ENCODE measurements at places on chromosomes 4 and X.

GRCh38 chrX:100606753-100607152 is 22.0 kb downstream of the TNMD start:
- no peak for DNase-seq

DNA sequence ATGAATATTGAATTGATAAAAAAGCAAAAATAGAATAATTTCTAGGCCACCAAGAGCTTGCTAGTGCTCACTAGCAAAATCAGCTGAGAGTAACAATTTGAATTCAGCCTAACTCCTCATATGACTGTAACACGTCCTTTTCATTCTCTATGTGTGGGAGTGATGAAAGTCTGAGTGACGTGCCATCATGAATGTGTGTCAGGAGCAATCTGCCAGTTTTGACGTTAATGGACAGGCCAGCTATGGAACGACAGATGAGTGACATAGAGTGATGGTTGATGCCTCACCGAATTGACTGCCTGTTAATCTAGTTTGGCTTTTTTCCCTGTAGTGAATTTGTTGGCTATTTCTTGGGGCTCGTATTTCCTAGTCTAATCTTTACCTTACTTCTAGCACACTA is 200.7 kb downstream of the TLL1 start:
- DNase-seq: no peak

DNA sequence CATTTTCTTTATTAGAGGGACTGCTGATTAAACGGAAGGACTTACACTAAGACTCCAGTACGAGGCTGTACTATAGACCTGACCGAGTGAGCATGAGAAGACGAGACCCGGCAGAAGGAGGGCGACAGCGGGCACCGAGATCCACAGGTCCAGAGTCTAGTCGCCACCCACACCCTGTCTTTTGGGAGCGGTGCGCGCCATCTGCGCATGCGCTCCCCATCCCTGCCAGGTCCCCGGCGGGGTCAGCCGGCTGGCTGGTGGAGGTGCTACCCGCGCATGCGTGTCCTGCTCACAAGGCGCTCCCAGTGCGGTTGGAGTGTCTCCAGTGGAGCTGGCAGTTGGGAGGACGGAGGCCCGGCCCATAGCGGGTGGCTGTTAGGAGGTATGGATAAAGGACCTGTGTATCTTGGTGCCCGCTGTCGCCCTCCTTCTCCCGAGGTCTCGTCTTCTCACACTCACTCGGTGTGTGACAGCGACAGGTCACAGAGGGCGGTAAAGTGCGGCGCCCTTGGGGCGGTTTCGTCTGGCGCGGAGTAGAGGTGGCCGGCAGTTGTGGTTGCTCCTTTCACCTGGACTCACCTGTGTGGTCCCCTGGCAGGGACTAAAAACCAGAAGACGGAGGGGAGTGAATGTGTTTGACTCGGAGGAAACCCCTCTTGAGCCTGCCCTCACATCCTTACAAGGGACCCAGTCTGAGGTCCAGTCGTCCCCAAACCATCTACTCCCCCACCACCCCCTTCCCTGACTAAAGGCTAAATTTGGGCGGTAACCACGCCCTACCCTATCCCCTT is 7.6 kb upstream of the HSD17B10 start:
- DNase-seq: peak; percentile 48

DNA sequence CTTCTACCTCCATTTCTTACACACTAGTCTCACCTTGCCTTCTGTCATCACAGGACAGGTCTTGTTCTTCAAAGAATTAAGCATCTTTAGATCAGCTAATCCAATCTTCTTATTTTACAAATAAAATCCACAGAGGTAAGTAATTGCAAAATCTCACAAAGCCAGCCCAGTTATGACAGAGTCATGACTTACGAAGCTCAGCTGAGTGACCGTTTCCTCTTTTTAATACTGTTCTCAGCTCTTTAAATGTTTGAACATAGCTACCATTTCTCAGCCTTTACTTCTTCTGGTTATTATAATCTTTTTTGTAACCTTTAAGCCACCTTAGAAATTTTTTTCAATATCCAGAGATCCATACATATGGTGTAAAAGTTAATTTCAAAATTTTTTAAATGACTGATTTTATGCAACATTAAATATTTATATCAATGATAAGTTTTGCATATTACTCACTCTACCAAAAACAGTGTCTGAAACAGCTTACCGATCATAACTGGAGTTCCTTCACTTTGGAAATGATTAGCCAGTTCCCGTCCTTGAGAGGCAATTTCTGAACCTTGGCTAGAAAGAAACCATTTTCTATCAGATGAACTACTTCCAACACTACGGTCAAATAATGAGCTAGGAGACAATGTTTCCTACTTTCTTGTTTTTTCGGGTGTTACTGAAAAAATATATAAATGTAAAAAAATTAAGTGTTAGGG is 8.8 kb downstream of the ANKRD37 start:
- DNase-seq: no peak

DNA sequence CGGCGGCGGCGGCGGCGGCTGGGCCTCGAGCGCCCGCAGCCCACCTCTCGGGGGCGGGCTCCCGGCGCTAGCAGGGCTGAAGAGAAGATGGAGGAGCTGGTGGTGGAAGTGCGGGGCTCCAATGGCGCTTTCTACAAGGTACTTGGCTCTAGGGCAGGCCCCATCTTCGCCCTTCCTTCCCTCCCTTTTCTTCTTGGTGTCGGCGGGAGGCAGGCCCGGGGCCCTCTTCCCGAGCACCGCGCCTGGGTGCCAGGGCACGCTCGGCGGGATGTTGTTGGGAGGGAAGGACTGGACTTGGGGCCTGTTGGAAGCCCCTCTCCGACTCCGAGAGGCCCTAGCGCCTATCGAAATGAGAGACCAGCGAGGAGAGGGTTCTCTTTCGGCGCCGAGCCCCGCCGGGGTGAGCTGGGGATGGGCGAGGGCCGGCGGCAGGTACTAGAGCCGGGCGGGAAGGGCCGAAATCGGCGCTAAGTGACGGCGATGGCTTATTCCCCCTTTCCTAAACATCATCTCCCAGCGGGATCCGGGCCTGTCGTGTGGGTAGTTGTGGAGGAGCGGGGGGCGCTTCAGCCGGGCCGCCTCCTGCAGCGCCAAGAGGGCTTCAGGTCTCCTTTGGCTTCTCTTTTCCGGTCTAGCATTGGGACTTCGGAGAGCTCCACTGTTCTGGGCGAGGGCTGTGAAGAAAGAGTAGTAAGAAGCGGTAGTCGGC is 528 bp downstream of the FMR1 start:
- peak; percentile 18 for DNase-seq

GRCh38 chr4:113555868-113556267 is 205.7 kb downstream of the CAMK2D start:
- no peak for DNase-seq

- no peak for DNase-seq
Measured at GRCh38 chr4:152188801-152189200, 347.1 kb downstream of the FBXW7 start.

- no peak for DNase-seq
Measured at GRCh38 chrX:23662853-23663252, 4.4 kb upstream of the PRDX4 start.

- no peak for DNase-seq
Measured at GRCh38 chr4:30763321-30763727, 43.2 kb downstream of the PCDH7 start.

DNA sequence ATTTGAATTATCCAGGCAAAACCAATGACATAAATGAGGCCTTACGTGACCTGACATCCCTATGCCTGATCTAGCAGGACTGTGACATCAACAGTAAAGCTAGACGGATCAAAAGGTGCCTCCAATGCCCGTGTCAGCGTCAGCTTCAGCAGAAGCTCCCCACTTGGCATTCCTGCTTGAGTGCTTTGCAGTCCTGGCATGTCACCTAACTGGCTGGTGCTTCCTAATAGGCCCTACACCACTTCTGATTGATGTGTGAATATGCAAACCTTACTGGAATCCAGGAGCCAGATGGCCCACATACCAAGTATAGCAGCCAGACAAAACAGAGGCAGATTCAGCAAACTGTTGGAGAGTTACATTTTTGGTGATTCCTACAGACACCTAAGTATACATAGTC is 224.2 kb downstream of the DMD start:
- no peak for DNase-seq

- DNase-seq: no peak
Measured at GRCh38 chr4:1502976-1503375, 96.7 kb upstream of the NKX1-1 start.

DNA sequence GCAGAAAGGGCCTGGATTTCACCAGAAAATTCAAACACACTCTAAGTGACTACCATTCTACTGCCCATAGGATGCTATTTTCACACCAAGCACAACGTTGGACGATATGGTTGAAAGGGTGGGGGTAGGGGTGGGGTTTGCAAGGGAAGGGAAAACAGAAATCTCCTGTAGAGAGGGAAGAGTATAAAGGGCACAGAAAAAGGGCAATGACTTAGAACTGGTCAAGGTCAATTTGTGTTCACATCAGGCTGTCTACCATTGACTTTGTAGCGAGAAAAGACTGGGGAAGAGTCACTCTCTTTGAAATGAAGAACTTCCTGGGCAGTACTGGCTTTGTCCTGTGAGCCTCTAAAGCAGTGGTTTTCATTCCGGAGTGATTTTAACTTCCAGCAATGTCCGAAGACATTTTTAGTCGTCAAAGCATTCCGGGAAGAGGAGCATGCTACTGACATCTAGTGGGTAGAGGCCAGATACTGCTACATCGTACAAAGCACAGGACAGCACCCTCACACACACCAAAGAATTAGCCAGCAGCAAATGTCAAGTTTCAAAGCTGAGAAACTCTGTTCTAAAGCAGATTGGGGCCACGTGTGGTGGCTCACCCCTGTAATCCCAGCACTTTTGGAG is 48.4 kb upstream of the SLC7A3 start:
- DNase-seq: no peak

DNA sequence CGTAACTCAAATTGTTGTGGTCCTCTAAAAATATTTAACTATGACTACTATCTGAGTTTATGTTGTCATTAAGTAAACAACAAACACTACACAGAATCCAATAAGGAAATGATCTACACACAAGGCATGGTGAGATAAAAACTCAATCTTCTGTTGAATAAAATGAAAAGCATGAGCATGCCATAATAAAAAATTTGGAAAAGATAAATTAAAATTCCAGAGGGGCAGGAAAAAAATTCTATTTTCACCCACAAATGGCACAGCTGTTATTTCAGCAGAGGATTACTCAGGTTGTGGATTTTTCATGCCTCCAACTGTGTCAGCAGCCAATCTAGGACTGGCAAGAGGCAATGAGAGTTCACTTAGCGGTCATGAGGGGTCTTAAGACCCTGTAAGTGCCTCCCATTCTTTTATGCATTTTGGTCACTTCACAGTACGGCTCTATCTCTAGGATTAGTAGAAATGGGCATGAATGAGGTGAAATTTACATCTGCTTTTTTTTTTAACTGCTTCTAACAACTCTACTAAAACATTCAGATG is 639.8 kb upstream of the DIPK2B start:
- no peak for DNase-seq

- no peak for DNase-seq
Measured at GRCh38 chr4:87118826-87119225, 101.6 kb downstream of the KLHL8 start.
